Astrocyte (in vitro differentiated cells and primary cell): ENCODE measurements at places on chromosomes 3 and 15. TPM values are rescaled to one million over a fixed set of nuclear protein-coding genes. Genes with fewer than 3 reads are reported as not detected.

- no peak for DNase-seq
- peaks cover 5% of the 10 kb centered on the region for H3K4me1 ChIP-seq
Observed at GRCh38 chr3:186986406-186986805, 56.1 kb downstream of the ST6GAL1 start.

GRCh38 chr15:31499953-31500765 is 173.5 kb downstream of the KLF13 start:
- no peak overlapping the region for H3K4me3 ChIP-seq
- no peak for DNase-seq
- H3K4me1 ChIP-seq = no peaks in the 10 kb centered on the region
- H3K36me3 ChIP-seq = no peaks in the 10 kb centered on the region
- H3K27me3 ChIP-seq = peaks cover 2% of the 10 kb centered on the region

GRCh38 chr3:172098698-172099494 is 59.5 kb downstream of the FNDC3B start:
- peaks cover 48% of the 10 kb centered on the region for H3K4me1 ChIP-seq
- peaks cover 3% of the 10 kb centered on the region for H3K36me3 ChIP-seq
- H3K4me3 ChIP-seq = no peak overlapping the region
- no peak overlapping the region for H3K27ac ChIP-seq

DNA sequence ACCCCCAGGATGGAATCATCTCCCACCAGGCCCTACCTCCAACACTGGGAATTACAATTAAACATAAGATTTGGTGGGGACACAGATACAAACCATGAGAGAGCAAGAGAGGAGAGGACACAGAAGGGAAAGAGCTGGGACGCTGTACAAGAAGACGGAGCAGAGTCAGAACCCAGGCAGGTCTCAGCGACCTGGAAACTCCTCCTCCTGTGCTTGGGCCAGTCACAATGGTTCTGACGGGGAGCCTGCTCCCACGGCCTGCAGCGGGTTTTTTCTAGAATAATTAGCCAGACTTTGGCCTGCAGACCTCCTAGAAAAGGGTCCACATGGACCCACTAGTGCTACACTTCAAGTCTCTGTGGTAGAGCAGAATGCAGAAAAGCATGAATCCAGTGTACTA is 5.6 kb downstream of the SLC12A8 start:
- H3K27me3 ChIP-seq = no peaks in the 10 kb centered on the region
- H3K27ac ChIP-seq = no peak overlapping the region
- no peak overlapping the region for H3K4me3 ChIP-seq
- H3K36me3 ChIP-seq = no peaks in the 10 kb centered on the region
- no peaks in the 10 kb centered on the region for H3K4me1 ChIP-seq

DNA sequence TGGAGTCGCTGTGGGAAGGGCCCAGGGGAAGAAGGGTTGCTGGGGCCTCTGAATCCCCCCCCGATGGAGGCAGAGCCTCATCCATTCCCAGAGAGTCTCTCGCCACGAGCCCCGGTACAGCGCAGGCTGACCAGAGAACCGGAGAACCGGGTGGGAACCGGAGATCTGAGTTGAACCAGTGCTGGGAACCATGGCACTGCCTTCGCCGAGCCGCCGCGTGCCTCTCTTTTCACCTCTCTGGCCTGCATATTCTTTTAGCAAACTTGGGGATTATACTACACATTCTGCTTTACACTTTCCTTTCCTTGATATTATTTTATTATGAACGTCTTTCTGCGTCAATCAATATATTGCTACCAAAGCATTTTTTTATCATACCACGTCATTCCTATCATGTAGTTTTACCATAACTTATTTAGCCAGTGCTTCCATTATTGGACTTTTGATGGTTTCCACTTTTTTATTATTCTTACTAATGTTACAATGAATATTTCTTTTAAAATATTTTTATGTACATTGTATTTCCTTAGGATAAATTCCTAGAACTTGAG is 7.2 kb downstream of the NRROS start:
- no peak overlapping the region for H3K4me3 ChIP-seq
- no peaks in the 10 kb centered on the region for H3K27me3 ChIP-seq

- no peaks in the 10 kb centered on the region for H3K4me1 ChIP-seq
- H3K4me3 ChIP-seq = no peak overlapping the region
- no peaks in the 10 kb centered on the region for H3K36me3 ChIP-seq
- H3K27me3 ChIP-seq = no peaks in the 10 kb centered on the region
- no peak overlapping the region for H3K27ac ChIP-seq
- no peak for DNase-seq
Observed at GRCh38 chr3:87041191-87041590, 50.2 kb upstream of the VGLL3 start.

DNA sequence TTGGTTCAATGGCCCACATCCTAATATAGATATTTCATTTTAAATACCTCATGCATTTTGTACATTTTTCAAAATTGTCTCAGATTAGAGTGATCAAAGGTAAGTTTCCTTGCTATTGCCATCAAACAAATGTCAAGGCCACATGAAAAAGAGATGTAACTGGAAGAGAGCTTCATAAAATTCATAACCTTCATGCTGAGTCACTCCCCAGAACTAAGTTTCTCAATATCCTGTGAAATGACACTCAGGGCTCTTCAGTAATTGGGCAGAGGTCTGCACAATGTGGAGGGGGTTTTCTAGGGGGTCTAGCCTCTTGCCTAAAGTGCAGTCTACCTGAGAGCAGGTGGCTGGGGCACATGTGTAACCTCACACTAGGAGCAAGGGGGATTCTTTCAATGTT is 152.2 kb upstream of the SLC2A2 start:
- H3K4me1 ChIP-seq = peaks cover 8% of the 10 kb centered on the region
- no peaks in the 10 kb centered on the region for H3K36me3 ChIP-seq
- DNase-seq = no peak
- no peak overlapping the region for H3K27ac ChIP-seq
- no peaks in the 10 kb centered on the region for H3K27me3 ChIP-seq

Gene GATA2
- 0.58 and 1.7 TPM in 2 replicates for total RNA-seq
